Hepatic stellate cell (primary cell): ENCODE measurements at places on chromosomes 6 and 20.
A peak's percentile ranks its signal among the peaks of the same experiment; 100 is the strongest.

DNA sequence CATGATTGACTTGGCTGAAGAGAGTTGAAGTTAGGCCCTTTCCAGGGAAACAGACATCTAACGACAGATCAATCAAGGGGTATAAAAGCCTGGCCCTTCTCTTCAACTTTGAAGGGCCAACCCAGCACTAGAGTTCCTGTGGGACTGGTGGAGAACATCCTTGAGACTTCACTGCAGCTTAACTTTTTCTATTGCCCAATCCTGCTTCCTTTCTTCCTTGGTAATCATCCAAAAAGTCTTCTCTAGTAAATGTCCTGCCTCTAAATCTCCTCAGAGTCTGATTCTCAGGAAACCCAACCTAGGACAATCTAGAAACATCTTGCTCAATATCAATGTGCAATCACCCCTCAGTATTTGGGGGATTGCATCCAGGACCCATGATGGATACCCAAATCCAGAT lies 1.9 kb downstream of the MKKS start:
- DNase-seq, result no peak

GRCh38 chr20:59010995-59011873 lies 4.2 kb upstream of the CTSZ start:
- peak; percentile 94 for DNase-seq

- DNase-seq, result no peak
Measured at GRCh38 chr6:109702791-109703190, 11.7 kb downstream of the FIG4 start.

GRCh38 chr6:41258196-41258493 lies 28.3 kb downstream of the TREM1 start:
- DNase-seq, result no peak

- no peak for DNase-seq
Measured at GRCh38 chr20:36472637-36473090, 68.7 kb upstream of the MYL9 start.

GRCh38 chr20:24164360-24164759 lies 175.8 kb upstream of the GGTLC1 start:
- DNase-seq, result no peak

DNA sequence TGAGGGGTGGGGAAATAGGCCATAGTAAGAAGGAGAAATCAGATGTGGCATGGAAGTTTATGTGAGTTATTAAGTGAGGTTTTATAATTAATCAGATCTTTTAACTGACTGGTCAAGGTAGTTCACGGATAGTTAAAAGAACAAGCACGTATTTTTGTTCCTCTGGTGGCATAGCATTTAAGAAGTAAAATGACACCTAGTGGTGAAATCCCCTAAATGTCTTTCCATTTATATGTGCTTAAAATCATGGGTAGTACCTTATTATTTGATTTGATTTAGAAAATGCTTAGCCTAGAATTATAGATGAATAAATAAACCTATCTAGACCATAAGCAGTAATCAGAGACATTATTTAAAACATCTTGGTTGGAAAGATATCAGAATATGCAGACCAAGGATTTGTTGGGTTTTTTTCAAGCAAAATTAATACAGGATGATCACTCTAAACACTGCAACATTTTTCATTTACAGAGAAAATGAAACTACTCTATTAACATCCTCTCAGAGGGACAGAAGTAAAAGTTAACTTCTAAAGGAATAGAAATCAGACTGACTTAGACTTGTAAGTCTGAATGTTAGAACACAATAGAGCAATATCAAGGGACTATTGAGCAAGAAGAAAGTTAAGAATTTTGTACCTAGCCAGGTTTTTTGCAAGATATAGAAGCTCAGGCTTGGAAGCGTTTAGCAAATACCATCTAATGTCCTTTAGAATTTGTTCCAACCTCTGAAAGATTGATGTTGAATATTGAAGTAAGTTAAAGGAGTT lies 81.1 kb downstream of the STXBP5 start:
- DNase-seq, result peak; percentile 29

DNA sequence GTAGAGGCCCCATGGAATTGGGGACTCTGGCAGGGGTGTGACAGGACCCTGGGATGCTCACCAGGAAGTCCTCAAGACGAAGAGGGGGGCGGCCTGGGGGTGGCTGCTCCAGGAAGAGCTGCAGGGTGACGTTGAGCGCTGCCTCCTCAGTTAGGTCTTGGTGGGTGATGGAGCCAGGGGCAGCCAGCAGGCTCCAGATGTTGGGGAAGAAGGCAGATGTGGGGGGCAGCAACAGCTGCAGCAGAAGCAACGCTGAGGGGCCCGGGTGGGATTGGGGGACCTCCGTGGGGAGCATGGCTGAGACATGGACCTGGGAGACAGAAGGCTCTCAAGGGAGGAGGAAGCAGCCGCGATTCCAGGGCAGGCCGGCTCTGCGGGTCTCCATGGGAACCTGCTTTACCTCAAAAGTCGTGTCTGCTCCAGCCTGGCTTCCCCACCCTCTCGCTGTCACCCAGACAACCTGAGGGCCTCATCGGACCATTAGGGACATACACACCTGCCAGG lies 591 bp downstream of the VWA7 start:
- no peak for DNase-seq

DNA sequence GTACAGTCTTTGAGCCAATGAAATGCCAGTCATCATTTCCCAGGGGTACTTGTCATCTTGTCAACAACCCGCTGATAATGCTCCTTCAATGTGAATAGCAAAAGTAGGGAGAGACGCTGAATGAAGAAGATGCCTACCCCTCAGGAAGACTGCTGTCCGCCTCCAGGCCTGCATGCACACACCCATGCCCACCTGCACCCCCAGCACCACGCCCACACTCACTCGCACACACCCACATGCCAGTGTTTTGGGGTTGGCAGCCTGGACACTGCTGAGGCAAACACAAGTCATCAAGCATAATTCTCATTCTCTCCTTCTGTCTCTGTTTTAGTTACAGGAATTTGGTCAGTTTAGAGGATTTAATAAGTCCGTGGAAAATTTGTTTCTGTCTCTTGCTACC lies 63.6 kb downstream of the SYTL3 start:
- DNase-seq, result no peak

- DNase-seq, result no peak
Measured at GRCh38 chr6:130908958-130909357, 81.8 kb downstream of the SMLR1 start.

DNA sequence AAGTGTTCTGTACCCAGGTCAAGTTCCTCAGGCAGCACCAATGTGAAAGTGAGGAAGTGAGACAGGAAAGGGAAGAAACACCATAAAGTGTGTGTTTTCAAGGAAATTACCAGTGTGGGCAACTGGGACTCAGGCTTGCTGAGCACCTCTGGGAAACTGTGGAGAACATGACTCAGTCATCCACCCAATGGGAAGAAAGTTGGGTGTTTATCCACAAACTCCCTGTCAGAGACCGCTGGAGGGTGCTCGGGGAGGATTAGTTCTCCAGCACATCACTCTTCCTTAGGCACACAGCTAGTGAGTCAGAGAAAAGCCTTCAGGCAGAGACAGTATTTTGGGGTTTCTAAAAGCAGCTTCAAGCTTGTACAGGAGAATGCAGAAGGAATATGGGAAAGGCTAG lies 93.6 kb downstream of the PCSK2 start:
- DNase-seq, result no peak

GRCh38 chr6:18585032-18585573 lies 198.0 kb downstream of the RNF144B start:
- DNase-seq, result peak; percentile 14

DNA sequence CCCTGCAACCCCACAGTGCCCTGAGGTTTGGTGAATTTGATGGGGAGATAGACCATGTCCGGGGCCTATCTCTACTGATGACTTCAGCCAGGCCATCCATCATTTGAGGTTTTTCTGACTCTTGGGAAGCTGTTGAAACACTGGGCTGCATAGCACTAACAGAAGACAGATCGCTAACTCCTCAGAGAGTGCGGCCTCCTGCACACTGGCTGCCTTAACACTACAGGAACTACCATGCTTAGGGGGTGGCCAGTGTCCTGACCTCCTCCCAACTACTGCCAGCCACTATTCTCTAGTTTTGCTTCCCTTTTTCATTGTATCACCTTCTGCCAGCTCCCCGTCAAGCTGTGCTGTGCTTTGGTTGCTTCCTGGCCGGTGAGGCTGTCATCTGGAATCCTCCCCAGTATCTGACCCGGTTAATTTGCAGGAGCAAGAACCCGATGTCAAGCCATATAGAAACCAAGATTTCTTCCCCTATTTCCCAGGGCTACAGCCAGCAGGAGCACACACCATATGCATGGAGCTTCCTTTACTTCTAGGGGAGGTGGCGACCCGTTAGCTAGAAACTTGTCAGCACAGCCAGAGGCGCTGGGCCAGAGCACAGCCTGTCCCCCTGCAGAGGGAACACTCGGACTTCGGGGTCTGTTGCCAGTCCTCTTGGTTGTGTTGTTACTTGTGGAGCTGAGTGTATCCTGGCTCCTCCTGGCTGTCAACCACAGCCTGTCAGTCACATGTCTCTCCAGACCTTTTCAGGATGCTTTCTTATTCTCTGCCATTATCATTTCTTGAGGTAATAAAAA lies 57.3 kb upstream of the TRAF3IP2 start:
- DNase-seq, result peak; percentile 21

GRCh38 chr6:99136488-99136887 lies 188.7 kb upstream of the FBXL4 start:
- no peak for DNase-seq

DNA sequence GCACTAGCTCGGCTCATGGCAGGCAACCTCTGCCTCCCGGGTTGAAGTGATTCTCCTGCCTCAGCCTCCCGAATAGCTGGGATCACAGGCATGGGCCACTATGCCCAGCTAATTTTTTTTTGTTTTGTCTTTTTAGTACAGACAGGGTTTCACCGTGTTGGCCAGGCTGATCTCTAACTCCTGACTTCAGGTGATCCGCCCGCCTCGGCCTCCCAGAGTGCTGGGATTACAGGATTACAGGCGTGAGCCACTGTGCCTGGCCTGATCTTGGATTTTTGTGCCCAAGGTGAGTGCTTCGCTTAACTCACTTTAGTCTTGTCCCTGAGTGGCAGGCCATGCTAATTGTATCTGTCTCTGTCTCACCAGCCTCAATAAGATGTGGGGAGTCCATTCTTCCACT lies 78.6 kb downstream of the KCNB1 start:
- no peak for DNase-seq

DNA sequence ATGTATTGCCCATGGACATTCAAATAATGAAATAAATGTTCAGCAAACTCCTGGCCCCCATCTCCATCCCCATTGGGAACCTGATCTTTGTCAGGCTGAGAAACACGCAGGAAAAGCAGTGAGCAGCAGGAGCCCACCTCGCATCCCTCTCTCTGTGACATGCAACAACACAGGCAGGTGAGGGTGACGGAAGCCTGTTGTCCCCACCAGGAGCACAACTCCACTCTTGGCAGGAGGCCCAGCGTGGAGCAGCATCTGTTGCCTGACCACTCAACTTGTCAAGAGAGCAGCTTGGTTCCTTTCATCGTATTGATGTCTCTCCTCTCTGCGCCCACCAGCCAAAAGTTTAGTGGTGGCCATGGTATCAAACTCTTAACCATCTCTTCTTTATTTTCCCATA lies 586.9 kb upstream of the ARID1B start:
- DNase-seq, result no peak

GRCh38 chr20:52124821-52125220 lies 66.8 kb downstream of the ZFP64 start:
- DNase-seq, result no peak

GRCh38 chr6:147667082-147667481 lies 158.6 kb downstream of the SAMD5 start:
- no peak for DNase-seq

- DNase-seq, result no peak
Measured at GRCh38 chr6:169763308-169763707, 11.9 kb downstream of the ERMARD start.

- DNase-seq, result no peak
Measured at GRCh38 chr6:35041086-35041861, 99.9 kb downstream of the TCP11 start.

DNA sequence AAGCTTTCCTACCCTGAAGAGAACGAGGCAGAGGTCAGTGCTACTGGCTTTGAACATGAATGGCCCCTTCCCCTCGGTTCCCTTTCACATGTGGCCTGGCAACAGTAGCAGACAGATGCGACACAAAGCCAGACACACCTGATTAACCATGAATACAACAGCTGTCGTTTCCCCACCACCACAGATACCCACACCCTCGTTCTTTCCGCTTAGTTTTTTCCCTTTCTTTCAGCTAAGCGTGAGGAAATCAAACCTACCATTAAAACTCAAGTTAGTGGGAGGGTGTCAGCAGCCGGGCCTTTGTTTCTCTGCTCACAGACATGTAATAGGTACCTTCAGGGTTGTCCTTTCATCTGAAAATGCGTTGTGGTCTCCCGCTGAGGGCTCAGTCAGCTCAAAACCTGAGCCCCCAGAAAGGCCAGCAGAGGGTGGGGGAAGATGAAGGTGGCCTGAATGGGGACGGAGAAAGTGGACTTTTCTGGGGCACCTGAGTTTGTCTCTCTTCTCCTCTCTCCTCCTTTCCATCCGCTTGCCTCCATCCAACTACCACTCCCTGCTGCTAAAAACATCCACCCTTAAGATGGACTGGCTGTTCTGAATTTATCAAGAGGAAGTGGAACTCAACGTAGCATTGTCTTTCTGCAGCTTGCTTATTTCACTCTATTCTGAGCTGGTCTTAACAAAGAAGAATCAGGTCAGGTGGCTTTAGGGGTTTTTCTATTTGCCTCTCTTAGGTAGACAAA lies 516.6 kb upstream of the JARID2 start:
- no peak for DNase-seq

GRCh38 chr6:90468080-90468479 lies 118.8 kb downstream of the MAP3K7 start:
- no peak for DNase-seq

- DNase-seq, result no peak
Measured at GRCh38 chr6:94668876-94669275, 908.5 kb upstream of the MANEA start.

GRCh38 chr6:88982720-88983119 lies 19.3 kb upstream of the RNGTT start:
- DNase-seq, result peak; percentile 36

DNA sequence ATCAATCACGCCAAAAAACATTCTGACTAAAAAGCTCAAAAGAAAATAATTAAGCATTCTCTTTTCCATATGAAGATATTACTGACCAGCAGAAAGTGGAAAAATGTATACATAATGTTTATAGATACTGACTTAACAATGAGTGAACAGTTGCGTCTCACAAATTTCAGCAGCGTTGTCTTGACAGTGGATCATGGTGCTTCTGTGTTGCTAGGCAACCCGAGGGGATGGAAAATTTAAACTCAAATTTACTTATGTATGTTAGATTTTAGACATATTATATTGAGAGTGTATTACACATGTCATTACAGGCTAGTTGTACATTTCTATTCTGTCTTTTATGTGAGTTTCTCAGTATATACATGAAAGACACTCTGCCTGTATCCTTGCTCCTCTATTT lies 110.2 kb downstream of the LAMA2 start:
- DNase-seq, result no peak

DNA sequence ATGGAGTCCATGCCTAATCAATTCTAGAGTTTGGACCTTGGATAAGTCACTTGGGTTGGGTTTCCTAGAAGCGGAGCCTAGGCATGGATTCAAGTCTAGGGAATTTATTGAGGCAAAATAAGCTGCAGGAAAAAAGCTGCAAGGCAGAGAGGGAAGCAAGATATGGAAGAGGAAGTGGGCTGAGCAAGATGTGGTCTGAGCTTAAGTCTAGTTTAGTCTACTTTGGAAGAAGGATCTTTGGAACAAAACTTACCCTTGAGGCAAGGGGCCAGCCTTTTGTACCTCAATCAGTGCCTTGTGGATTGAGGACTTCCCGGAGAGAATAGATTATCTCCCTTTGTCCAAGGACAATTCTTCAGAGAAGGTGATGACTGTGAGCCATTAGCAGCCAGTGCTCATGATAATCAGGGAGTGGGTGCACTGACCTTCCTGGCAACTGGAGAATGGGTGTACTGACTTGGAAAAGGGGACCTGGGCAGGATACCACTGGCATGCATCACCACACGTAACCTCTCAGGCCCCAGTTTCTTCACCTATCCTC lies 10.9 kb downstream of the ZSCAN9 start:
- no peak for DNase-seq
